ENCODE measurements at places on chromosomes 16 and 17.

- DNase-seq, result no peak
Observed at GRCh38 chr16:15618392-15618791, 24.6 kb downstream of the MARF1 start.

- DNase-seq, result no peak
Observed at GRCh38 chr17:17789828-17790636, 46.8 kb downstream of the SREBF1 start.

GRCh38 chr17:76027159-76027839, at the start of gene EVPL:
TSS of gene EVPL (minus strand) at chr17:76027306. CDS start at chr17:76027198, 108 bp downstream.
- no peak for DNase-seq

- DNase-seq, result no peak
Observed at GRCh38 chr16:64711596-64711995, 410.3 kb downstream of the CDH11 start.

GRCh38 chr17:29924786-29925185, 5.2 kb downstream of the SSH2 start:
- DNase-seq, result no peak

GRCh38 chr17:73478768-73479424, 165.3 kb downstream of the SDK2 start:
- no peak for DNase-seq

- no peak for DNase-seq
Observed at GRCh38 chr16:67677712-67678111, 11.1 kb downstream of the C16orf86 start.

DNA sequence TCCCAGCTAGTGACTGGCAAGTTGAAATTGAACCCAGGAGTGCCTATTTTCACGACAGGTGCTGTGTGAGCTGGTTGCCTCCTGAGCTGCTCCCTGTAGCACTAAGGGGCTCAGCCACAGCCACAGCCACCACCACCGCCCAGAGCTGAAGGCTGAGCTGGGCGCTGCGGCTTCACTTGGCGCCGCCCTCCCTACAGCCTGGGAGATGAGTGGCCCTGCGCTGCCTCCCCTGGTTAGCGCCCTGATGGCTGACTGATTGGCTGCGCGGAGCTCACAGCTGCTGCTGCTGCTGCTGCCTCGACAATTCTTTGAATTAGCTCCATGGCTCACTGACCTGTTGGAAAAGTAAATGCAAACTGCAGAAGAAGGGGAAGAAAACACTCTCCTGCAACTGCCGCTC, 91.8 kb upstream of the TMEM132E start:
- no peak for DNase-seq

DNA sequence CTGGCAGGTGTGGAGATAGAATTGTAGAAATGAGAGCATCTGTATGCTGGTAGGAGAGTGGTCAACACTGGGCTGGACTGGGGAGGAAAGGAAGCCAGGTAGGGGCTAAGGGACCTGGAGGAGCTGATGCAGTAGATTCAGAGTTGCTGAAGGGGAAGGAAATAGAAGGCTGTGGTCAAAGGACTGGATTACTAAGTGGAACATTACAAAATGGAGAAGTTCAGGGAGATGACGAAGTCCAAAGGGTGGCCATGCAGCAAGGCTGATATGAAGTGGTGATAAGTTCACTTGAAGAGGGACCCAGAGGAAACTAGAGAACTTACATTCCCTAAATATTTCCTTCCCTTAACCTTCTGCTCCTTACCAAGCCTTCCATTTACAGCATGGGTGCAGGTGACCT, 8.6 kb upstream of the CCL2 start:
- DNase-seq, result no peak

GRCh38 chr17:72604518-72604917, 483.7 kb downstream of the SOX9 start:
- DNase-seq, result no peak

- no peak for DNase-seq
Observed at GRCh38 chr17:12028611-12029010, 7.9 kb downstream of the MAP2K4 start.

Measured in Karpas-422 (cell line).